Breast epithelium (tissue), 4 donors: ENCODE measurements at places on chromosomes 3 and 15. TPM values are rescaled to one million over a fixed set of nuclear protein-coding genes. Genes with fewer than 3 reads are reported as not detected.

Gene DISP2
- total RNA-seq = 0.88 TPM

Gene XYLB
- 5.2 TPM for total RNA-seq

DNA sequence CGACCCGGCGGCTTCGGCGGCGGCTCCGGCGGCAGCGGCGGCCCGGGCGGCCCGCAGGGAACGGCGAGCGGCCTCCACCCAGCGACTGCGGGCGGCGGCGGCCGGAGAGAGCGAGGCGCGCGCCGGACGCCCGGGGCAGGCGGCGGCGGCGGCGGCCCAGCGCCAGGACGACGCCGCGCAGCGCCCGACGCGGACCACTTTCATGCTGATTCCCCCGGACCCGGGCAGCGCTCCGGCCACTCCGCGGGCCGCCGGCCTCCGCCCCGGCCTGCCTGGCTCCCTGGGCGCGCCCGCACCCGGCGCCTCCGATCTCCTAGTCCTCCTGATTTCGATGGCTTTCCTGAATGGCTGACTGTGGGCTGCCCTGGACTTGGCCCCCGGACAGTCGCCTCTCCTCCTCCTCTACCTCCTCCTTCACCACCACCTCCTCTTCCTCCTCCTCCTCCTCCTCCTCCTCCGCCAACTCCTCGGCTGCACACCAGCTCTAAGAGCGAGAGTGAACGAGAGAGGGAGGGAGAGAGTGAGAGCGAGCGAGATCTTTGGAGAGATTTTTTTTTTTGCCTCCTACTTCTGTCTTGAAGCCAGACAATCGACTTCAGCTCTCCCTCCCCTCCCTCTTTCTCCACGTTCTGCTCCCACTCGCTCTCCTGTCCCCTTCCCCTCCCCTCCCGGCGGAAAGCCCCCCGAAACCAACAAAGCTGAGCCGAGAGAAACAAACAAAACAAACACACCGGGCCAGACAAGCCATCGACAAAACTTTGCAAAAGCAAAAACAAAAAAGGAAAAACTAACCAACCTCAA lies 844 bp downstream of the NR2F2 start:
- no peak for DNase-seq

GRCh38 chr3:57157545-57157944 lies 7.6 kb downstream of the IL17RD start:
- DNase-seq = no peak

DNA sequence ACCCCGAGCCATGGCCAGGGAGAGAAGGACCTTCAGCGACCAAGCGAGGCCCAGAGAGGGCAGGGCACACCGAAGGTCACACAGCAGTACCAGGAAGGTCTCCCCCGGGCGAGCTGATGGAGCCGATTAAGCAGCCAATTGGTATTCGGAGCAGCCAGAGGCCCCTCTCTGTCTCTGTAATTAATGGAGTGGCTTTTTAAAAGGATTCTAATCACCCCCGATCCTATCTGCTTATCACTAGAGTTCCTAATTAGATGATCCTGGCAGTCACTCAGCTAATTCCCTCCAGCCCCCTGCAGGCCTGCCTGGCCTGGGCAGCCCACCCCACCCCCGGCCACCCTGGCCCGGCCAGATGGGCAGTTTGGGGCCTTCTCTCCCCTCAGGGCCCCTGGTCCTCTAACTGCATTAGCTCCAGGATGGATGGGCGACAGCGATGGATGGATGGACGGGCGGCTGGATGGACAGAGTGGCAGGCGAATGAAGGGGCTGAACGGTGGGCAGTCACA lies 1.6 kb upstream of the DNAJB8 start:
- DNase-seq = no peak

Gene PPP1R2
- 65.7 TPM for total RNA-seq

Gene CD200
- 17.0 TPM for total RNA-seq

- no peak for DNase-seq
Observed at GRCh38 chr3:36312351-36312750, 68.0 kb upstream of the STAC start.

- DNase-seq = no peak
Observed at GRCh38 chr3:16427103-16427965, 86.2 kb downstream of the RFTN1 start.

Gene IL5RA
- total RNA-seq = 0.48 TPM

Gene GOLGA8T
- total RNA-seq = not detected

Gene UROC1
- total RNA-seq = not detected

Gene MCTP2
- 46.2 TPM for total RNA-seq

GRCh38 chr15:52437646-52438045 lies 91.0 kb downstream of the MYO5A start:
- no peak for DNase-seq

DNA sequence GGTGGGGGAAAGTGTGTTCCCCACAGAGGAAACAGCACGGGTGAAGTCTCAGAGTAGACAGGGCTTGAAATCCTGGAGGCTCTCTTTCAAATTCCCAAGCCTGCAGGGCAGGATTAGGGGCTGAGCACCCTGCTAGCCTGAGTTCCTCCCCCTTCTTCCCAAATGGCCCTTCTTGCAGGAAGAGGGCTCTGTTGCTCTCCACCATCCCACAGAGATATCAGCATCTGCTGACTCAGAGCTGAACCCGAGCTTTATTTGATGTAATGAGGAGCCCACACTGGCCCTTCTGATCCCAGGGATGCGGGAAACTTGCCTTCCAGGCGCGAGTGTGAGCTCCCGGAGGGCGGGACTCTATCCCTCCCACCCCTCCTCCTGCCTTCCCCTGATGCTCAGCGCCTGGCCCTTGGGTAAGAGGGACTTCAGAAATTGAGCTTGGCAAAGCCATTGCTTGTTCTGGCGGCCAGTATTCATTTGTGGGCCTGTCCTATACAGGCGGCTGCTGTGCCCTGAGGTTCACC lies 1.4 kb upstream of the STRA6 start:
- DNase-seq = peak; percentile 24

Gene TMEM212
- not detected for total RNA-seq

- no peak for DNase-seq
Observed at GRCh38 chr3:129085818-129086217, 25.2 kb downstream of the GP9 start.

GRCh38 chr3:193812791-193813500 lies 219.9 kb downstream of the OPA1 start:
- no peak for DNase-seq

DNA sequence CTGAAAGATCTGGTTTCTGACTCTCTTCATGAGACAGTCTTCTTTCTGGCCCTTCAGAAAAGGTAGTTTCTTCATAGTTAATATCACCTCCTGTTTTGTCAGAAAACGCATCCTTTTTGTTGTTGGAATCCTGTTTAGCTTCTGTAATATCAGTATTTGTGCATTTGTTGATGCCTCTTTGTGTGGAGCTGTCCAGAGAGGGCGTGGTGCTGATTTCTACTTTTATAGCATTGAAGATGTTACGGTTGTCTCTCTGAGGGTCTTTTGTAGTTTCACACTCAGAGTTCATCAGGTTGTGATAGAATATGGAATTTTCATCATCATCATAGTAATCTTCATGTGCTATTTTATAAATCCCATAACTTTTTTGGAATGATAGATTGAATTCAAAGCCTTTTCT lies 8.9 kb downstream of the GPR149 start:
- no peak for DNase-seq

DNA sequence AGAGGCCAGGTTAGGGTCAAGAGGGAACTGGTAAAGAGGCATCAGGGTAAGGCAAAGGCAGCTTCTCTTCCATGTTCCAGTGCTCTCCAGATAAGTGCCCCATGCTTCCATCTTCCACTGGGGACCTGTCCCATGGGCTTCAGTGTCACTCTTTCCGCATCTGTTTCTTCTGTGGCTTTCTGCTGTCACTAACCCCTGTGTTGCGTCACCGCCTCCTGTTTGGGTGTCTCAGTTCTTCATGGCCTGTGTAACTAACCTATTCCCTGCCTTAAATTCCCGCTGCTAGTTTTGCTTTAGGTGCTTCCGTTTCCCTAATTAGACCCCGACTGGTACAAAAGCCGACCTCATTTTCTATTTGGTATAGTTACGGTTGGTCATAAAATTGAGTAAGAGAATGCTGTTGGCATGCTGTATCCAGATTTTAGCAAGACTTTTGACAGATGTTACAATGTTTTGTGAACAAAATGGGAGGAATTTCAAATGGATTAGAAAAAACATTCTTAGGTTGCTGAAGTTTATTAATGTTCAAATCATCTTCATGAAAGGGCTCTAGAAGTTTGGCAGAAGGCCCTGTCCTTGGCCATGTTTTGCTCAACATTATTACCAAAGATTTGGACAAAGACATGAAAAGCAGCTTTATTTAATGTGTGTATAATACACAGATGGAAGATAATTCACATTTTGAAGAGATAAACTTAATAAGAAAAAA lies 245.3 kb downstream of the BBX start:
- DNase-seq = no peak

- DNase-seq = no peak
Observed at GRCh38 chr3:82736696-82737277, 975.3 kb upstream of the GBE1 start.

Gene CLRN1
- total RNA-seq = not detected

Gene ENTPD3
- total RNA-seq = 1.5 TPM

Gene C3orf49
- not detected for total RNA-seq

GRCh38 chr3:35335703-35336102 lies 303.6 kb upstream of the ARPP21 start:
- no peak for DNase-seq

DNA sequence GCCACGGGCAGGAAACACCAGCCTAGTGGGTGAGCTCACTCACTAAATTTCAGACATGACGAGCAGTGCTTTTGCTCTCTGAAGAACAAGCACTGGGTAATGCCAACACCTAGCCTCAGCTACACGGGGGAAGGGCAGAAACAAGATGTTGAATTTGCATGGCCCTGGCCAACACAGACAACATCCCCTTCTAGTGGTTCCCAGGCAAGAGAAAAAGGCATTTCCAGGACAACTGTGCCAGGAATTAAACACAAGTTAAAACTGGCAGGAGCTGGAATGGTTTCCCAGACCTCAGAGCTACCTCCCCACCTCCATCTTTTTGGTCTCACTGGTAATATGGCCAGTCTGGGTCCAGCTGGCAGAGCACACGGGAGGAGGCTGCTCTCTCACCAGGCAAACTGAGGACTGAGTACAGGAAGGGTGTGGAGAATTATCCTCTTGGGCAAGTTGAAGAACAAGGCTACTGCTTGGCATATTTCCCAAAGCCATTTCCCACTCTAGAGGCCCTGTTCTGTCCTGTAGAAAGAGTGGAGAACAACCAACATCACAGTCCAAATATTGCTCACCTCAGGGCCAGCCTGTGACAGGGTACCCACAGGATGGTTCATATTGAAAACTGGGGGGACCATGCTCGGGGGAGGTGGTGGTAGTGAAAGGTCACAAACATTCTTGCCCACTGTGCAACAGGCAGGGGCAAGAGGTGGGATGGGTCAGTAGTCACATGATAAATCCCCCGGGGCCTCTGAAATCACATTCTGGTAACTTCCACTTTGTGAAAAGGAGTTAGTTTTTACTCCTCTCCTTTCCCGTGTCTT lies 26.5 kb downstream of the TSPAN3 start:
- no peak for DNase-seq

Gene BOC
- total RNA-seq = 55.1 TPM

- DNase-seq = no peak
Observed at GRCh38 chr15:84034578-84035398, 200.8 kb upstream of the GOLGA6L4 start.

Gene TP63
- total RNA-seq = 47.7 TPM

DNA sequence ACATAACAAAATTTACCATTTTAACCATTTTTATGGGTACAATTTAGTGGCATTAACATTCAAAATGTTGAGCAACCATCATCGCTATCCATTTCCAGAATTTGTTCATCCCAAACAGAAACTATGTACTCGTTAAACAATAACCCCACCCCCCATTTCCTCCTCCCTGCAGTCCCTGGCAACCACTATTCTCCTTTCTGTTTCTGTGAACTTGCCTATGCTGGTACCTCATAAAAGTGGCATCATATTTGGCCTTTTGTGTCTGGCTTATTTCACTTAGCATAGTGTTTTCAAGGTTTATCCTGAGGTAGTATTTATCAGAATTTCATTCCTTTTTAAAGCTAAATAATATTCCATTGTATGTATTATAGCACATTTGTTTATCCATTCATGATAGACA lies 32.4 kb downstream of the C3orf80 start:
- no peak for DNase-seq

DNA sequence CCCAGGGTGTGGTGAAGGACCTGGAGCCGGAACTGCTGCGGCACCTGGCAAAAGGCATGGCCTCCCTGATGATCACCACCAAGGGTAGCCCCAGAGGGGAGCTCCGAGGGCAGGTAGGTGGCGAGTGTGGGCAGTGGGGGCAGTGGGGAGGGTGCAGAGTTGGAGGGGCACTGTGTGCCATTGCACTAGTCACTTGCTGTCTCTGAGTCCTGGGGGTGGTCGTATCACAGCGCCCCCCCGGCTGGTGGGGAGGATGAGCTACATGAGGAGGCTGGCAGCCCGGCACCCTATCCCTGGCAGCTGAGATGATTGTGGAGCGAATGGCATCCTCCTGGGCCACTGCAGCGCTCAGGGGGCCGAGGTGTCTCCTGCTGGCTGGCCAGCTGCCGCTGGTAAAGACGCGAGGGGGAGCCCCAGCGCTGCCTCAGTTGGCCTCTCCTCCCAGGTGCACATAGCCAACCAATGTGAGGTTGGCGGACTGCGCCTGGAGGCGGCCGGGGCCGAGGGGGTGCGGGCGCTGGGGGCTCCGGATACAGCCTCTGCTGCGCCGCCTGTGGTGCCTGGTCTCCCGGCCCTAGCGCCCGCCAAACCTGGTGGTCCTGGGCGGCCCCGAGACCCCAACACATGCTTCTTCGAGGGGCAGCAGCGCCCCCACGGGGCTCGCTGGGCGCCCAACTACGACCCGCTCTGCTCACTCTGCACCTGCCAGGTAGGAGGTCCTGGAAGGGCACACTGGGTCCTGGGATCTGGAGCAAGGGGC lies 6.4 kb downstream of the CHRD start:
- DNase-seq = no peak

GRCh38 chr3:26081166-26081565 lies 291.3 kb downstream of the OXSM start:
- no peak for DNase-seq

GRCh38 chr3:129469026-129469425 lies 29.0 kb downstream of the IFT122 start:
- no peak for DNase-seq

DNA sequence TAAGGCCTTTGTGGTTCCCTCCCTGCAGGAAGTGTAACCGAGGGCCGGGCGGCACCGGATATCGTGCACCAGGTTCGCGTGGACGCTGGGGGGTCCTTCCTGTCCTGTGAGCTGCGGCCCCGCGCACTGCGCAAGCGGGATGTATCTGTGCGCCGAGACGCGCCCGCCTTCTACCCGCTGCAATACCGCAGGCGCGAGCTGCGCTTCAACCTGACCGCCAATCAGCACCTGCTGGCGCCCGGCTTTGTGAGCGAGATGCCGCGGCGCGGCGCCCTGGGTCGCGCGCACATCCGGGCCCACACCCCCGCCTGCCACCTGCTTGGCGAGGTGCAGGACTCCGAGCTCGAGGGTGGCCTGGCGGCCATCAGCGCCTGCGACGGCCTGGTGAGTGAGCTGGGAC lies 35.9 kb downstream of the SAXO2 start:
- no peak for DNase-seq

DNA sequence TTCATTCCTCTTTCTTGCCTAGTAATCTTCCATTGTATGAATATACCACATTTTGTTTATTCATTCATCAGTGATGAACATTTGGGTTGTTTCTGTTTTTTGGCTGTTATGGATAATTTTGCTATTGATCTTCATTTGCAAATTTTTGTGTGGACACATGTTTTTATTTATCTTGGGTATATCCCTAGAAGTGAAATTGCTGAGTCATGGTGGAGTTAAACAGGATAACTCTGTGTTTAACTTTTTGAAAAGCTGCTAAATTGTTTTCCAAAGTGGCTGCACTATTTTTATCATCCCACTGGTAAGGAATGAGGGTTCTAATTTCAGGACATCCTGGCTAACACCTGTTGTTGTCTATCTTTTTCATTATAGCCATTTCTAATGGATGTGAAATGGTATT lies 74.6 kb upstream of the ARL6 start:
- no peak for DNase-seq
